ENCODE measurements at places on chromosomes 11 and 22. TPM values are rescaled to one million over a fixed set of nuclear protein-coding genes. Genes with fewer than 3 reads are reported as not detected.

MLC1 gene
- total RNA-seq, result 4.3 TPM

FOLR1 gene
- total RNA-seq, result not detected

GDPD4 gene
- total RNA-seq, result not detected

MS4A3 gene
- not detected for total RNA-seq

IL10RA gene
- 36.4 TPM for total RNA-seq

PTPRCAP gene
- total RNA-seq, result 4.0 TPM

OR4A16 gene
- total RNA-seq, result not detected

ELFN2 gene
- total RNA-seq, result not detected

MRGPRF gene
- 67.5 TPM for total RNA-seq

ROM1 gene
- total RNA-seq, result 11.4 TPM

TEX12 gene
- total RNA-seq, result 0.54 TPM

NOX4 gene
- 166 TPM for total RNA-seq

DNA sequence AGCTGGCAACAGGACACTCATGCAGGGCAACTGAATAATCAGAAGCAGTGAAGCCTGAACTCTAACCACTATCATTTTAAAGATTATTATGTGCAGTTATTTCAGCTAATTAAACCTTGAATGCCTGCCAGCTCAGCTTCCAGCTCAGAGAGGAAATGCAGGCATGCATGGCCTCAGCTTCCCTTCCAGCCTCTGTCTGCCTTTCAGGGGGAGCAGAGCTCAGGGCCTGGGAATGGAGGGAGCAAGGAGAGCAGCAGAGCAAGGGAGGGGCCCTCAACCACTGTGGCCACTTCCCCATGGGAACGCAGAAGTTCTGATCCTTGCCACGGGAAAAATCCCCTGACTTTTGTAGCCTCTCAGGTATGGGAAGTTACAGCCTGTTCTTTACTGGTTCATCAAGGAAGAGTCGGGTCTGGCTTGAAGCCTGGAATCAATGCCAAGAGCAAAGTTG is 32.5 kb upstream of the APLNR start:
- H3K4me1 ChIP-seq, result no peaks in the 10 kb centered on the region
- H3K27me3 ChIP-seq, result no peaks in the 10 kb centered on the region
- DNase-seq, result no peak
- H3K27ac ChIP-seq, result no peak overlapping the region
- H3K4me3 ChIP-seq, result no peak overlapping the region
- no peaks in the 10 kb centered on the region for H3K36me3 ChIP-seq

DNA sequence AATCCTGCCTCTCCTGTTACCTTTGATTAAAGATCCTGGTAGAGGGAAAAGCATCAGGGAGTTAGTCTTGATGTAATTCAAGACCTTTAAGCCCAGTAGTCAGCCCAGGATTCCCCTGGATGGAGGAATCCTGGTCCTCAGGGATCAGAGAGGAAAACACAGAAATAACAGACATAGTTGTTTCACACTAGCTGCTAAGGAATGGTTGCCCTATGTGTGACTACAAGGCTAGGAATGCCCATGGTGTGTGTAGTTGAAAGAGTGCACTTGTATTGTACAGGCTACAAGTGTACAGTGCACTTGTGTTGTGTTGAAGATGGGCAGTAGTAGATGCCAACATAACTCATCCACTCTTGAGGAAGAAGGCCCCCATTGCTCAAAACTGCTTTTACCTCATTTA is 226.8 kb downstream of the AASDHPPT start:
- no peaks in the 10 kb centered on the region for H3K4me1 ChIP-seq
- no peak overlapping the region for H3K27ac ChIP-seq
- H3K27me3 ChIP-seq, result no peaks in the 10 kb centered on the region
- DNase-seq, result no peak

GRCh38 chr11:45022294-45023064 is 71.8 kb upstream of the TP53I11 start:
- H3K36me3 ChIP-seq, result no peaks in the 10 kb centered on the region
- H3K27me3 ChIP-seq, result no peaks in the 10 kb centered on the region
- peaks cover 29% of the 10 kb centered on the region for H3K4me1 ChIP-seq
- no peak for DNase-seq
- H3K4me3 ChIP-seq, result no peak overlapping the region

DNA sequence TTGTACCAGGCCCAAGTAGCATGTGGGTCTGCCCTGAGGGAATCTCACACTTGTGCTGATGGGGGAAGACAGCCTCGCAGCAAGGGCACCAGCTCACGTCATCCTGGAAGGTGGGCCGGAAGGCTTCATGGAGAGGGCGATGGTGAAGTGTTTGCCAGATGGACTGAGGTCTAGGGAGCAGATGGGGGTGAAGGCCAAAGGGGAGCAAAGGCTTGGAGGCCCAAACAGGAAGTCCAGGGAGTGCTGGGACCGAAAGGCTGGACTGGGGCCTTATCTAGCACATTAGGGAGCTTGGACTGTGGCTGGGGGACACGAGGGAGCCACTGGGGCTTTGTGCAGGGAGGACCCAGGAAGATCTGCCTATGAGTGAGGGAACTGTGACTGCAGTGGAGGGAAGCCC is 1.2 kb upstream of the TNFRSF13C start:
- H3K4me1 ChIP-seq, result no peaks in the 10 kb centered on the region
- no peak overlapping the region for H3K4me3 ChIP-seq
- no peaks in the 10 kb centered on the region for H3K27me3 ChIP-seq
- H3K36me3 ChIP-seq, result no peaks in the 10 kb centered on the region
- no peak overlapping the region for H3K27ac ChIP-seq
- DNase-seq, result no peak

DNA sequence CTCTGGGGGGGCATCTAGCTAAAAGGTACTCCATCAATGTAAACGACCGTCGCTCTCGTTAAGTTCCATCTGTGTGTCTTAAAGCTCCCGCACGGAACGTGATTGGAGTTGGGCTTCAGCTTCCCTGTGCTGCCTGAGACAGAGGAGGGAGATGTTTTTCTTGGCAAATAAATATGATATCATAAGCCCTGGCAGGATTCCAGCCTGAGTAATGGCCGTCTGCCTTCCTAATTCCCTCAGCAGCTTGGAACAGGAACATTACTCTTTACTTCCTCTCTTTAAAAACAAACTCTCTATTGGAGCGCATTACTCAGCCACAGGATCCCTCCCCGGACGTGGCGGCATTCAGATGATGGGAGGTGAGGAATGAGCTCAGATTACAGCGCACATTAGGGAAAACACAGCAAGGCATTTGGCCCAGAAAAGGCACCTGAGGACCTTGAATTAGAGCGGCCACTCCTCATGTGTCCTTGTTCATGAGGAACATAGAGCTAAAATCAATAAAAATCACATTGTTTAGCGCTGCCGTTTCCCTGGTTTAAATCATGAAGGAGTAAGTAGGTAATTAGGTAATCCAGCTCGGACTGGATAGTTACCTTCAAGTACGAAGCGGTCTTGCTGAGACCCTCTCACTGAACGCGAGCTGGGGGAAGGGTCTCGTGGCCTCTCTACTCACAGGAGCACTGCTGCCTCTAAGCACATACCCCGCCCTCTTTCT is 230.4 kb downstream of the ST3GAL4 start:
- no peak overlapping the region for H3K27ac ChIP-seq
- no peaks in the 10 kb centered on the region for H3K36me3 ChIP-seq
- DNase-seq, result peak; percentile 12

DNA sequence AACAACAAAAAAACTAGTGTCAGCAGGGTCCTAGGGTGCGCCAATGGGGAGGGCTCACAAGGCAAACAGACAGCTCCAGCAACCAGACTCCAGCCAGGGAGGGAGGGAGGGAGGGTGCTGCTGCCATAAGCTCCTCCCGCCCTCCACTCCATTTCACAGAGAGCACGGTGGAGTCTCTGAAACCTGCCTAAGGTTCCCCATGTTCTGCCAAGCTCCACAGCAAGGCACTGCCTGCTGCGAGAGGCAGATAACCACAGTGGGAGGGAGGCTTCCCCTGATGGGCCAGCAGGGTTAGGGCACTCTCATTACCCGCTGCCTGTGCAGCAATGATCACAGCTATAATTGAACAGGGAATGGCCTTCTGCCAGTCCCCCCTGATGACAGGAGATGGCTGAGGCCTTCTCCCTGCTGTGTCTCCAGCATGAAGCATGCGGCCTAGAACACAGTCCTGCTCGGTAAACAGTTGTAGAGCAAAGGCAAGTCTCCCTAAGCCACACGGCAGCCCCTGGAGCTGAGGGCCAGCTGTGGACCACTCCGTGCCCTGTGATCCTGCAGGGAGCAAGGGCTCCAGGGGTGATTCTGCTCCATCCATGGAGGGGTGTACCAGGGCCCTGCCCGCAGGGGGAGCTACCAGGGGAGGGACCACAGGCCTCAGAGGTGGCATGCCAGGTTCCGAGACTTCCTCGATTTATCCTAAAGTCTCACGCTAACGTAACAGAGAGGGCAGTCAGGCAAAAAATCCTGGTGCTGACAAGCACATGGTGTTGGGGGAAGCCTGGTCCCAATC is 42.9 kb downstream of the PC start:
- H3K4me1 ChIP-seq, result no peaks in the 10 kb centered on the region
- H3K4me3 ChIP-seq, result no peak overlapping the region
- H3K36me3 ChIP-seq, result no peaks in the 10 kb centered on the region
- H3K27ac ChIP-seq, result no peak overlapping the region
- no peaks in the 10 kb centered on the region for H3K27me3 ChIP-seq

DNA sequence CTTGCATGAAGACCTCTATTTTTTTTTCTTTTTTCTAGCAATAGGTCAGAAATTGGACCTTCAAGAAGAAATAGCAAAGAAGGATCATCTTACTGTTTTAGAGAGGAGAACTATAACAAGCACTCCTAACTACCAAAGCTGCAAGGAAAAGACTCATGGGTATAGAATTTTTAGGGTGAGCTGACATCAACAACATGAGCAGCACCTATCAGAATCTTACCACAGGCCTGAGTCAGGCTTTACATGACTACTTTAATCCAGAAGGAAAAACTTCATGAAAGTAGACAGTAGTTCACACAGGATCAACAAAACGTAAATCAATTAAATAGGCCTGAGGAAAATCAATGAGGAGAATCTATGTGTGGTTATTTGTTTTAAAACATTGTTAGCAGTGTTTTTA is 130.5 kb downstream of the FAM76B start:
- no peaks in the 10 kb centered on the region for H3K36me3 ChIP-seq
- H3K4me3 ChIP-seq, result no peak overlapping the region
- H3K27ac ChIP-seq, result no peak overlapping the region
- no peaks in the 10 kb centered on the region for H3K4me1 ChIP-seq
- DNase-seq, result no peak
- no peaks in the 10 kb centered on the region for H3K27me3 ChIP-seq

GRCh38 chr11:61764606-61765260 is 12.3 kb downstream of the MYRF start:
- H3K27me3 ChIP-seq, result no peaks in the 10 kb centered on the region
- no peaks in the 10 kb centered on the region for H3K36me3 ChIP-seq

DNA sequence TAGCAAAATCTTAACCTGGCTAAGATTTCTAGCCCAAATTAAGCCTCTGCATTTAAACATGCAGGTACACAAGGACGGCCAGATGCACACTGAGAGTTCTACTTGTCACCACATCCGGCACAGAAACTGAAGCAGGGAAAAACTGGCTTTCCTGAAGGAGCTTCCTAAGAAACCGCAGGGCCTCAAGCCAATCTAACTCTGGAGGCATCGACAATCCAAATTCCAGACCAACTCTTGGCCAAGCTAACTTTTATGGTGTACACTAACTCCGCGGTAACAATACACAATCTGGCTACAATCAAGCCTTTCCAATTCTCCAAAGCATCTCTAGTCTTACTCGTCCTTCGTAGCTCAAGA is 1.2 kb downstream of the MSANTD2 start:
- H3K27ac ChIP-seq, result peak overlapping the region; percentile 99
- no peaks in the 10 kb centered on the region for H3K27me3 ChIP-seq
- peak overlapping the region; percentile 100 for H3K4me3 ChIP-seq
- no peaks in the 10 kb centered on the region for H3K36me3 ChIP-seq
- DNase-seq, result no peak

GRCh38 chr11:44475114-44475686 is 90.3 kb upstream of the CD82 start:
- H3K4me1 ChIP-seq, result no peaks in the 10 kb centered on the region
- no peaks in the 10 kb centered on the region for H3K27me3 ChIP-seq
- no peak overlapping the region for H3K4me3 ChIP-seq
- H3K27ac ChIP-seq, result no peak overlapping the region
- no peak for DNase-seq

- DNase-seq, result no peak
- H3K27me3 ChIP-seq, result peaks cover 17% of the 10 kb centered on the region
- H3K27ac ChIP-seq, result no peak overlapping the region
- peaks cover 20% of the 10 kb centered on the region for H3K4me1 ChIP-seq
- H3K36me3 ChIP-seq, result no peaks in the 10 kb centered on the region
- H3K4me3 ChIP-seq, result no peak overlapping the region
Measured at GRCh38 chr22:19166421-19166820, 12.1 kb downstream of the SLC25A1 start.

GRCh38 chr22:48902001-48902869 is 925.4 kb downstream of the BRD1 start:
- H3K4me3 ChIP-seq, result no peak overlapping the region
- no peak overlapping the region for H3K27ac ChIP-seq
- no peak for DNase-seq
- no peaks in the 10 kb centered on the region for H3K4me1 ChIP-seq
- H3K27me3 ChIP-seq, result no peaks in the 10 kb centered on the region

DNA sequence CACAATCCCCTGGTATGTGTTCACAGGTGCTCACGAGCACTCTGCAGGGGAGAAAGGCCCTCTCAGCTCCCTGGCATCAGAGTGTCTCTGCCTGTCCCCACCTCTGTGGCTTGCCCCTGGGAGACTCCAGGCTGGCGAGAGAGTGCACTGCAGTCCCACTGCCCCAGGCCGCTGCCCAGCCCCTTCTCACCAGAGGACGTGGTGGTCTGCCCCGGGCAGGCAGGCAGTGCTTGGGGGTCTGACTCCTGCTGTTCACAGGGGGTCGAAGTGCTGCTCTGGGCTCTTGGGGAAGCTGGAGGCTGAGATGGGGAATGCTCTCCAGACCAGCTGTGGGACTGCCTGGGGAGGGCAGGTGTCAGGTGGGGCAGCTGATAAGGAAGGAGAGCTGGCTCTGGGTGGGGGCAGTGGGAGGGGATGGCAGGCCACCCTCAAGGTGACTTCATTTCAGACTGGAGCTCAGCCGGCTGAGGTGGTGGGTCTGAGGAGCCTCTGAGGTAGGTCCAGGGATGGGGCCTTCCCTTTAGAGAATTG is 151.0 kb upstream of the B3GAT1 start:
- no peaks in the 10 kb centered on the region for H3K36me3 ChIP-seq
- H3K27ac ChIP-seq, result no peak overlapping the region
- H3K27me3 ChIP-seq, result no peaks in the 10 kb centered on the region
- H3K4me1 ChIP-seq, result no peaks in the 10 kb centered on the region
- no peak for DNase-seq
- no peak overlapping the region for H3K4me3 ChIP-seq

GRCh38 chr11:103898577-103899336 is 137.7 kb upstream of the DDI1 start:
- H3K27ac ChIP-seq, result no peak overlapping the region
- no peak for DNase-seq
- H3K4me3 ChIP-seq, result no peak overlapping the region
- no peaks in the 10 kb centered on the region for H3K36me3 ChIP-seq
- H3K27me3 ChIP-seq, result no peaks in the 10 kb centered on the region
- H3K4me1 ChIP-seq, result no peaks in the 10 kb centered on the region

DNA sequence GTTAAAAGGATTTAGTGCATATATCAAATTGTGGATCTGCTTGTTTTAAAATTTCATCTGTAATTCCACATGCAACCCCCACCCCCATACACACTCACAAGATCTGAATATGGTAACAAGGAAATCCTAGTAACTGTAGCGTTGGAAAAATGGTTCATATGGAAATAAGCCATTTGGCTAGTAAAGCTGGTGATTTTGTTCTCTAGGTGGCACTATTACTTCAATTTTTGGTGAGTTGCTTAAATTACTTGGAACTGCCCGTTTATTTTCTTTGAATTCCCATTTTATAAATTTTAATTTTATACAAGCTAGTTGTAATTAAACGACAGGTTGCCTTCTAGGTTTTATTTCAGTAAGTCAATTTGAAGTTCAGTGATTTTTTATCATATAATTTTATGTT is 5.3 kb downstream of the BDNF start:
- no peaks in the 10 kb centered on the region for H3K27me3 ChIP-seq
- H3K4me1 ChIP-seq, result peaks cover 6% of the 10 kb centered on the region
- DNase-seq, result no peak
- H3K4me3 ChIP-seq, result no peak overlapping the region
- no peak overlapping the region for H3K27ac ChIP-seq
- no peaks in the 10 kb centered on the region for H3K36me3 ChIP-seq

Measured in thoracic aorta (tissue), 2 donors.